T-helper 2 cell (primary cell): ENCODE measurements at places on chromosomes 12 and 14.

GRCh38 chr14:36773136-36773540 lies 111.5 kb downstream of the PAX9 start:
- DNase-seq, result no peak

- no peak for DNase-seq
Measured at GRCh38 chr14:92427096-92427495, 86.5 kb upstream of the RIN3 start.

- DNase-seq, result no peak
Measured at GRCh38 chr12:121124402-121125109, 8.1 kb upstream of the P2RX7 start.

DNA sequence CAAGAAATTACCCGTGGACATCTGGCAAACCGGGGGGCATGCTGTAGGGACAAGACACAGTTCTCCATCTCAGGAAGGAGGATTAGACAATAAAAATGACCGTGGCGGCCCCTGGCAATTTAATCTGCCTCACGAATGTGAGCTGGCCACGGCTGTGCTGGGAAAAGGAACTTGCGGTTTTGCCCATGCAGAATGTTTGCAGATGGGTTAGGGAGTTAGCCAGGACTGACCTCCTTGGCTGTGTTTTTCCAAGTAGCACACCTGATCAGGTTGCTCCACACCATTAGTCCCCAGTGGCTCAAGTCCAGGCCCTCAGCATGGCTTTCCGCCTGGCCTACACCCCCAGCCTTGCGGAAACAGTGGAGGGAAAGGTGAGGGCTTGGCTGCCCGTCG lies 20.8 kb downstream of the TPCN1 start:
- DNase-seq, result no peak

GRCh38 chr14:98890556-98891340 lies 381.2 kb downstream of the BCL11B start:
- no peak for DNase-seq

- no peak for DNase-seq
Measured at GRCh38 chr14:58705066-58705465, 67.3 kb downstream of the DACT1 start.
